NT2/D1 (cell line): ENCODE measurements at places on chromosomes 4 and X.
A peak's percentile ranks its signal among the peaks of the same experiment; 100 is the strongest.

- no peak for DNase-seq
Measured at GRCh38 chr4:147747787-147748454, 16.0 kb downstream of the ARHGAP10 start.

DNA sequence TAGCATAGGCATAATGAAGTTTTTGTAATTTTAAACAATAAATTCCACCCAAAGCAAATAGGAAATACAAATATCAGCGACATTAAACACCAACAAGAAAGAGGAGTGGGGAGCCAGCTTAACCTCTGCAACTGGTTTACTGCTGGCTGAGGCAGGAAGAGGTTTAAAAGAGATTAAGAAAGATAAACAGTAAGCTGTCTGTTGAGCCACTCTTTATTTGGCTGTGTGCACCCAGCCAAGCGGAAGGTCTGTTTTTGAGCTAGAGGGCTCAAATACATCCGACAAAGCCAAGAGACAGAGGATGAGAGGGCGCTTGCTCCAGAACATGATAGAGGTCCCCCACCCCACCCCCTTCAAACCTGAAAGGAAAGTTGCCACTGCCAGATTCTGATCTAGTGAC lies 191.4 kb downstream of the MGST2 start:
- no peak for DNase-seq

DNA sequence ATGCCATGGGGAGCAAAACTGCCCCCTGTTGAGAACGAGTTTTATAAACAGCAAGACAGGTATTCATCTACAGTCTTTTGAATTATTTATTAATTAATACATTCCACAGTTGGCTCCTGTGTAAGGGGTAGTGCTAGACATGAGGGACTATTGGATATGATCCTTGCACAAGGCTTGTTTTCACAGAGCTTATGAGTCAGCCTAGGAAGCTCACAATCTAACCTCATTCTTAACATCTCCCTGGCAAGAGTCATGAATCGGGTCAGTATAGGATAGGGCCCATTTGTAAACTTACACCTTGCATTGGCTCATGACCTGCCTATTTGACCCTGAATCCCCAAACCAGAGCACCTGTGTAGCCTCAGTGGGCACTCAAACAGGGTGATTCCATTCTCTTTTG lies 209.1 kb upstream of the HCCS start:
- DNase-seq: no peak

GRCh38 chr4:99301376-99302164 lies 10.8 kb upstream of the ADH1A start:
- DNase-seq: no peak

DNA sequence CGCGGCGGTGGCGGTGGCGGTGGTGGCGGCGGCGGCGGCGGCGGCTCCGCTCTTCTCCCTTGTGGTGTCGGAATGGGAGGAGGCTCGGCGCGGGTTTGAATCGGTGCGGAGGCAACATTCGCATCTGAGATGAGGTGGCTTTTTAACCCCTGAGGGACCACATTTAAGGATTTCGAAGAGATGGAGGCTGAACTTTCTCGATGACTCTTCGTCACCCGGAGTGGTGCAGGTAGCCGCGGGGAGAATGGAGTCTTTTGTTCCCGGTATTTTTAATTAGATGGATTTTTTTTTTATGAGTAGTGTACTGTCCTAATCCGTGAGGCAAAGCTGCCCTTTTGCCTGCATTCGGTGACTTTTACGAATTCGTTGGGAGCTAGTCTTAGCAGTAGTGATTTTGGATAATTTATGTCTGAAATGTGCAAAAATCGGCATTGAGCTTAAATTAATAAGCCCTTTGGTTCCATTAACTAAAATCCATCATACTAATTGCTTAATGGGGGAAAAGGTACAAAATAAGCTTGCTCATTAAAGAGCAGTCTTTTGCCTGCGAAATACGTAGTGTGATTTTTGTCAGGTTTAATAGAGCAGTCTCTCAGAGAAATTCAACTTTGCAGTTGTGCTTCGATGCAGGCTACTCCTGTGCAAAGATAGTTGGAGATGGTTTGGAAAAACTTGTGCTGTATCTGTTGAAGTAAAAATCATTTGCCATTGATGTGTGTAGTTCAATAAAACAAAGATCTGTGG lies 206.2 kb downstream of the TENM3 start:
- peak; percentile 40 for DNase-seq

- DNase-seq: no peak
Measured at GRCh38 chrX:154402622-154403127, 4.5 kb downstream of the RPL10 start.

DNA sequence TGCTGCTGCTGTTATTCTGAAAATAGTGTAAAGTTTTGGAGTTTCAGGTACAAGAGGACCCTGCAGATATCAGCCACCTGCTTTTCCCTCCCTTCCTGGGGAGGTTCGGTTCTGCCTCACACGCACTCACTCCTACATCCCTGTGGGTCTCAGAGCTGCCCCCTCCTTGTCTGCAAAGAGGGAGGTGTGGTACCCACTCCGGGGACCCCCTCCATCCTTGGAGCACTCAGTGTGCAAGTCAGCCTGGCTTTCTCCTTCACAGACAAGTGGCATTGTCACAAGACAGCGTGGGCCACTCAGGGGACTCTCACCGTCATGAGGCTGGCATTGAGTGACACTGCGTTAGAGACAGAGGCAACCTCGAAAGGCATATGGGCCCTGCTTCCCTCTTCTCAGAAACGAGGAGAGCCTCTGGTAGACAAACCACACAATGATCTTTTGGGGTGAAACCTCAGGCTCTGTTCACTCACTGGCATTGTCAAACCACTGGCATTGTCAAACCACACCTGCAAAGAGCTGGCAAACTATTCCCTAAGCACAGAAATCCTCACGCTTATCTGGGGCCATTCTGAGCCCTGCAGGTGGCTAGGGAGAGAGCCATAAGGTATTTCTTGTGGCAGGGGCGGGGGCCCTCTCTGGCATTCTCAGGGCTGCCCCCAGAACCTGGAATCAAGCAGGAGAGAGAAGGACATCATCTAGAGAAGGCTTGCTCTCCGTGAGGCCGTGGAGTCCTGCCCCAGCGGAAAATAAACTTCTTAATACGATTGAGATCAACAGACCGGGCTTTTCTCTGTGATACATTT lies 285.0 kb downstream of the SHOX start:
- no peak for DNase-seq

GRCh38 chr4:176767183-176767582 lies 25.5 kb downstream of the VEGFC start:
- no peak for DNase-seq

DNA sequence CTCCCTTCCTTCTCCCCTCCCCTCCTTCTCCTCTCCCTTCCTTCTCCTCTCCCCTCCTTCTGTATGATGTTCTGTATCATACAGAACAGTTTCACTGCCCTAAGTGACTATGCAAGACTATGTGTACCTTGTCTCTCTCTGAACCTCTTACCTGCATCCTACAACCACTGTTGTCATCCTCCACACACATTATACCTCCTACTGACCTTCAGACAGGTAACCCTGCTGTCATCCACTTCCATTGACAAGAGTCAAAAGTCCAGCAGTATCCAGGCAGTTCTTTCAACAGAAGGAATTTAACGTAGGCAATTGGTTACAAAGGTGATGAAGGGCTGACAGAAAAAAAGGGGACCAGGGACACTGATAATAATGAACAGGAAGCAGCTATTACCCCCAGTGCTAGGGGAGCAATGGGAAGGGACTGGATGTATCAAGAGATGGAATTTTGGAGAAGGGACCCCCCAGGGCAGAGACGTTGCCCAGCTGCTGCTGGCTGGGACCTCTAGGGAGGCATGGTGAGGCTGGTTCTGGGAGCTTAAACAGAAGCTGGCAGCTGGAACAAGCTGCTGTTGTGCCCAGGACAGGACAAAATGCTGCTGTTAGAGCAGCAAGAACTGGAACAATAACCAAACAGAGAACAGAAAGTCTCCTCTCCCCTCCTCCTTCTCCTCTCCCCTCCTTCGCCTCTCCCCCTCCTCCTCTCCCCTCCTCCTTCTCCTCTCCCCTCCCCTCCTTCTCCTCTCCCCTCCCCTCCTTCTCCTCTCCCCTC lies 84.7 kb downstream of the DCTD start:
- no peak for DNase-seq

- DNase-seq: no peak
Measured at GRCh38 chrX:9327747-9328145, 137.1 kb upstream of the TBL1X start.

DNA sequence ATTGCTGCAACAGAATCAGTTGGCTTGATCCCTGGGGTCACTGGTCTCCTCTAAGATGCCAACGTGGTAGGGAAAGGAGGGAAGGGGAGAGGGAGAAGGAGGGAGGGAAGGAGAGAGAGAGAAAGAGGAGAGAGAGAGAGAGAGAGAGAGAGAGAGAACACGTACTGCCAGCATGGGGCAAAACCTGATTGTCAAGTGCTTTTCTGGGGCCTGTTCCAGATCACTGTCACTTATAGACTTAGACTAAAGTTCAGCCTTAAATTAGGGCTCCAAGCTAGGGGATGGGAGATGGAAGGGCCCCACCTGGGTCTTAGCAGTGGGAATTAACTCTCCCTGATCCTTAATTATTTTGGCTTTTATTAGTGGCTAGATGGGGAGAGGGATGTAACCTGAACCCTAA lies 12.9 kb downstream of the SHROOM4 start:
- no peak for DNase-seq

DNA sequence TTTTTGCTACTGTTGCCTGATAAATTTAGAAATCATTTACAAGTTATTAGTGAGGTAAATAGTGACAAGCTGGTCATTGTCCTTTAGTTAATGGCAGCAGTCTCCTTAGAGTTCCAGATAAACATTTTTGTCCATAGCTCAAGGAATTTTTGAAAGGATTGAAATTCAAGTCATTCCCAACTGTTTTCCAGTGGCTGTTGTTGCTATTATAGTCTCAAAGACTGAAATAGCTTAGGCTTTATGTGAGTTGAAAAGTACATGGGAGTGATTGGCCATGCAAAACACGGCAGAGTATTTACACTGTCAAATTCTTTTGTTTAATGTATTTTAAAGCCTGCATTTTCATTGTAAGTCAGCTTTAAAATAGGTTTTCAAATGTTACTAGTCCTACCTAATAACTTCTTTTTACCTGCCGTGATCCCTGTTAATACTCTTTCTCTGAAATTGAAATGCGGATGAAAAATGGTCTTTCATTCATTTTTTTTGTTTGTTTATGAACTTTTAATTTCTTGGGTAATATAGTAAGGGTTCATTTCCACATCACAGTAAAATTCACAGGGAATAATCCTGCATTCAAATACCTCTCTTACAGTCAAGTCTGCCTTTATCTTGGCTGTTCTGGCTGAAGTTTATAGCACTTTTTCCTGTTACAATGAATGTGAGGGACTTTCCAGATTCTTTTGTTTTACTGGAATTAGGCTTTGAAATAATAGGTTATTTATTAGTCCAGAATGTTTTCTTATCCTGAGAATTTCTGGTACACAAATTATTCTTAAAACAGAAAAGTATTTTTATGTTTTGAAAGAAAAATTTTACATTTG lies 85.1 kb downstream of the PDLIM5 start:
- DNase-seq: no peak

DNA sequence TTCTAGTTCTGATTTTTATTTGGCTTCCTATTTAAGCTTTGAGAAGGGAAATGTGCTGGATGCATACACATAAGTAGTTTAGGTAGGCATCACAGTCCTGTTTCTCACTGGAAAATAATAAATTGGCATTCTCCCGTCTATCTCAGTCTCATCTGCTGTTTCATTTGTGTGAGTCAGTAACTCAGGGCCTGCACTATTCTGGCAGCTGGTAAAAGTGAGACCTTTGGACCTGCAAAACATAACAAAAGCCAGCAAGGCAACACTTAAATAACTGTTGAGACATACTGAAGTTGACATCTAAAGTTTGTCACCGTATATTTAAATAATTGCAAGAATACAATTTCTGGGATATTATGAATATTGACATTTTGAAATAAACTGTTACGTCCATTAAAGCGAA lies 8.6 kb upstream of the UBQLN2 start:
- no peak for DNase-seq
